HL-60 (cell line): ENCODE measurements at places on chromosomes 1 and 21.
A peak's percentile ranks its signal among the peaks of the same experiment; 100 is the strongest.

DNA sequence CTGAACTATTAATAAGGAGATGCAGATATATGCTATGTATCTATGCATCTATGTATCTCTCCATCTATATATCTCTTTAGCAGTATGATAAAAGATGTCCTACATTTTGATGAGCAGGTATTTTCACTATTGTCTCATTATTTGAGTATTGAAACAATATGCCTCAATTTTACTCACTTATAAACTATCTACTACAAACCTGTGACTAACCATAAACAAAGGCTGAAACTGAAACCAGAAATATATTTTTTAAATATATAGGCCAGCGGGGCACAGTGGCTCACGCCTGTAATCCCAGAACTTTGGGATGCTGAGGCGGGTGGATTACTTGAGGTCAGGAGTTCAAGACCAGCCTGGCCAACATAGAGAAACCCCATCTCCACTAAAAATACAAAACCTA, 22.0 kb downstream of the EIF4G3 start:
- DNase-seq: no peak

DNA sequence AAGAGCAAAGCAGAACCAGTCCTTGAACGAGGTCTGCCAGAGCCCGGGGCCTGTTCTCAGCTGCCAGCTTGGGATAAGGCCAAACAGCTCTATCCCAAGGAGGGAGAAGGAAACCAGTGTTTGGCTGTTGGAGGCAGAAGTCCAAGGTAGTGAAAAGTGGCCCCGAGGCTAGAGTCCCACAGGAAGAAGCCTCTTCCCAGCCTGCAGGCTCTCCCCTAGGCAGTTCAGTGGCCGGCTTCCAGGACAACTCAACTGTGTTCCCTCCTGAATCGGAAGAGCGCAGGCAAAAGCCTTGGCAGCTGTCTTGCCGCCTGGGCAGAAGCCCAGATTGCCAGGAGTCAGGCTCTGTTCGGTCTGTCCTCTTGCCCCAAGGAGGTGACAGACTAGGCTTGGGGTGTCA, 19.3 kb downstream of the QSOX1 start:
- no peak for DNase-seq

DNA sequence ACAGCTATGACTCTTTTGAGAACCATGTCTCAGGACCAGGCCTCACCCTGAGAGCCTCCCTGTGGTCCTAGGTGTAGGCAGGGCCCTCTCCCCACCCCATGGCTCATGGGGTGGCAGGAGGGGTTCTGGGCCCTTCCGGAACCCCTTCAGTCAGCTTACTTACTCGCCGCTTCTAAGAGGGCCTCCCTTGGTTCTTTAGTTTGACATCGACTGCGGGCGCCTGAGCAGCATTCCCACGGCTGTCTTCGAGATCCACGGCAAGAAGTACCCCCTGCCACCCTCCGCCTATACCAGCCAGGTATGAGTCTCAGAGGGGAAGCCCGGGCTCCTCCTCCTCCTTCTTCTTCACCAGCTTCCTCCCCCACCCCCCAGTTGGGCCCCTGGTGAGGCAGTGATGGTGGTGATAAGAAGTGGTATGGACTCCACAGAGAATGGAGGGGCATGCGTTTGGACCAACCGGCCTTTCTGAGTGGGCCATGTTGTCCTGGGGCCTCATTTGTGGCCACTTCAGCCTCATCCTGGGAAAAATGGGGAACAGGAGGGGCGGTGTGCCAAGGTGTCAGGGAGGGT, 28.9 kb downstream of the KCNA10 start:
- no peak for DNase-seq

- DNase-seq: no peak
Measured at GRCh38 chr1:74463333-74463988, 49.0 kb downstream of the LRRC53 start.

DNA sequence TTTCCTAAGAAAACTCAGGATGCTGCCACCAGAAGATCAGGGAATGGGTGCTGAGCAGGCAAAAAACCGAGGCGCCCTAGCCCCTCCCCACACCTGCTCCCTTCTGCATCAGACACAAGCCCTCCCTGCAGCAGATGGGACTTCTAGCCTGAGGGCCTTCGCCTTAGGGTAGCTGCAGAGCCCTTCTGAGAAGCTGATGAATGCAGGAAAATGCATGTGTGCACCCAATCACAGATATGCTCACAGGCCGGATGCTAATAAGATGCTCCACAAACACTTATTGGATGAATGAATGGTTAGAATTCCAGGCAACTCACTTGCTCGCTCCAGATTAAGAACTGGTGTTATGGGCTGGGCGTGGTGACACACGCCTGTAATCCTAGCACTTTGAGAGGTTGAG, 6.8 kb upstream of the C1orf210 start:
- no peak for DNase-seq

- no peak for DNase-seq
Measured at GRCh38 chr1:194568610-194569009, 1382.2 kb upstream of the B3GALT2 start.

DNA sequence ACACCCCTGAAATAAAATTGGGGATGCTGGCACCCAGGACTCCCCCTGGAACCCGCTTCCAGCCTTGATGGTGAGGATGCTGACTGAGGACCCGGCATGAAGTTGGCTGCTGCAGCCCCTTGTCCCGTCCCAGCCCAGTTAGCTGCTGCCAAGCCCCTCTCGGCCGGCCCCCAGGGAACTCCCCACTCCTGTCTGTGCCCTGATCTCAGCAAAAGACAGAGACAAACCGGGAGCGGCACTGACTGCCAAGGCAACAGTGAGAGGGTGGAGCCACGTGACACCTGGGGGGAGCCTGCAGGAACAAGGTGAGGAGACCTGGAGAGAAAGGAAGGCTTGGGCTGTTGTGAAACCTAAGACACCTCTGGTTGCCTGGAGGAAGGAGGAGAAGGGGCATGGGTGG, 24.7 kb downstream of the CASZ1 start:
- DNase-seq: no peak

DNA sequence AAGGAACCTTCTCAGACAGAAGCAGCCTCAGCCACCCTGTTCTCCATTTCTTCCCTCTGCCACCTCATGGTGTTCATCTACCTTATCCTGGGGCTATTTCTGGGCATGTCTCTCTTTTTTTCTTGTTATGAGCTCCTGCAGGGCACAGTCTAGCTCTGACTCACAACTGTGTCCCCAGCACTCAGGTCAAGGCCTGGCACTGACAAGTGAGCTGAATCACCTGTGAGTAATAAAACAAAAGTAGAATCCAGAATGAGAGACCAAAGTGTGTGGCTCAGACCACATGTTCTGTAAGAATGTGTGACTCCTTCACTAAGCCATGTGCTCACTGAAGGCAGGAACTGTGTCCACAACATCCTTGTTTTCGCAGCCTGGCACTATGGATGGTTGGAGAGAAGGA, 23.2 kb downstream of the C1orf94 start:
- no peak for DNase-seq

DNA sequence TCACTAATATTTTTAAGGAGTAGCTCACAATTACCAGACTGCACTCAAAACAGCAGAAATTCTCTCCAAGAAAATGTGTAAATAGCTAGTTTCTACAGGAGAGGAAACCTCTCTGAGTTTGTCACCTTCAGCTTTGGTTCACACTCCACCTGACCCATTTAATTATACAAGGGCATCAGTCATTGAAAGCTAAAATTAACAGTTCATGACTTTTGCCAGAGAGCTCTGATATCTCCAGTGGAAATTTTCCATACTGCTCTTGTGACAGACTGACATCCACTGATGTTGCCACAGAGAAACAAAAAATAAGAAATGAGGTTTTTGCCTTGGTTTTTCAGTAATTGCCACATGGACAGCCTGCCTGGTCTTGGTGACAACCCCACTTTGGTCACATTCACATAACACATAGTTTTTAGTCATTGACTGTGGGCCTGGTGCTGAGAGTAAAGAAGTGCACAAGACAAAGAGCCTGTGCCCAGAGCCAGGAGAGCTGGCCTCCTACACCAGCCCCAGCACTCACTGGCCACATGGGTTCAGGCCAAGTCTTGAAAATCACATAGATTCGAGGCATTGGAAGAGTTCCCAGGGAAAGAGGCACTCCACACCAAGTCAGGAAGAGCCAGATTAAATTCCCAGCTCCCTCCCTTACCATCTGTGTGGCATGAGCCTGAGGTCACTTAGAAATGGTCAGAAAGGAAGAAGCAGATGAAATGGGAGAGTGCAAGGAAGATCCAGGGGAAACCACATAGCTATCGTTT, 13.8 kb upstream of the SIM2 start:
- no peak for DNase-seq

DNA sequence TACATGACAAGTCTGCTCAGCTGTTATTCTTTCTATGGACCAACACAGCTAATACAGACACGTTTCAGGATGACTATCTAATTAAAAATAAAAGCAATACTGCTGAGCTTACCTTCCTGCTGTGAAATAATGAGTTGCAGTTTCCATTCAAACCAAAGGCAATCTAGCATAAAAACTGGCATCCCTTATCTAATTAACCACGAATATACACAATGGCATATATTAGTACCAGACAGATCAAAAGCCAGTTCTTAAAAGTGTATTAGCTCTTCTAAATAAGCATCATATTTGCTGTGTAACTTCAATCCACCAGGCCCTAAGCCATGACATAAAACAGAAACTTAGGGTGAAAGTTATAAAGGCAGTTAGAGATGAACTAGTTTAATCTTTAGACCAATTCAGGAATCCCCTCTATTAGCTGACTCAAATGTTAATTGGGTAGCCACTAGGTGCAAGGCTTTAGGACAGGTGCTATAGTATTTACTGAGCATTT, 20.6 kb downstream of the TESK2 start:
- no peak for DNase-seq

GRCh38 chr1:169109561-169110134, 3.2 kb downstream of the ATP1B1 start:
- DNase-seq: peak; percentile 34

DNA sequence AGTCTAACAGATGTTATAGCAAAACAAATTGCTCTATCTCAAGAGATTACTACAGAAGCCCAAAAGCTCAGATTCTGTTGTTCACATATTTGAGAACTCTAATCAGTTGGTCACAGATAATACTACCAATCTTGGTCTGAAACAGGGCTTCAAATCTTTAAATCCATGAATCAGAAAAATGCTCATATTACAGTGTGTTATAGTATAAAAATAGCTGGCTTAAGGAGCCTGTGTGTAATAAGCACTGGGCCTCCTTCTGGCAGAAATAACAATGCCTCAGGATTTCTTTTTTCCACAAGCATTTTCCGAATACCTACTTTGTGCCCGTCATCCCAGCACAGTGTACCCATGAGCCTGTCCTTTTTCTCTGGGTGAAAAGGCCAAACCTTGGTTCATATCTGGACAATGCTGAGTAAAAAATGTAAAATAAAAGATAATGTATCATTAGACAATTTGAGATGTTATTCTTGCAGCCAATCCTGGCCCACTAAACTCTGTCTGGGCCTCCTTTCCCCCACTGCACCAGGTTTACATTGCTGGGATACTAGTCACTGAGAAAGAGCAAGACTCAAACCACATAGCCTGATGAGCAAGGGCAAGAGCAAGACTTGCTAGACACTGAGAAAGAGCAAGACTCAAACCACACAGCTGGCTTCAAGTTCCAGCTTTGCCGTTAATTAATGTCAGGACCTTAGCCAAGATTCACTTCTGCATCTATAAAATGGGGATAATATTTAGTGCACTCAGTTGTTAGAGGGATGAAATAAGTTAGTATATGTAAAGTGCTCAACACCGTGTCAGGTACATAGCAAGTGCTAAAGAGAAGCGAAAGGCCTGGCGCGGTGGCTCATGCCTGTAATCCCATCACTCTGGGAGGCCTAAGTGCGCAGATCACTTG, 17.0 kb upstream of the ADAR start:
- DNase-seq: no peak

GRCh38 chr1:114075546-114076242, 78.0 kb downstream of the SYT6 start:
- no peak for DNase-seq

DNA sequence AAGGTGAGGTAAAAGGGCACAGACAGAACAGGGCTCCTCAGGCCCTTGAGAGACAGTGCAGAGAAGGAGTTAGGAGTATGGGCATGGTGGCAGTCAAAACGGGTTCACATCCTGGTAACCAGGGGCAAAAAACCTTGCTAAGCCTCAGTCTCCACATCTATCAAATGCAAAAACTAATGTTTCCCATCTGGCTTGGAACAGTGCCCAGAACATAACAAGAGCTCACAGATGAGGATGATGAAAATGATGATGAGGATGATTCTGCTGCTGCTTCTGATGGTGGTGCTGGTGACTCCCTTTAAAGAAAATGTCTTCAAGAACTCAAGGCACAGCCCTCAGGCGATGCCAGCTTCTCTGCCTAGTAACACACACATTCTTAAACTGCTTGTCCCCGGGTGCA, 24.1 kb downstream of the HHIPL2 start:
- no peak for DNase-seq

DNA sequence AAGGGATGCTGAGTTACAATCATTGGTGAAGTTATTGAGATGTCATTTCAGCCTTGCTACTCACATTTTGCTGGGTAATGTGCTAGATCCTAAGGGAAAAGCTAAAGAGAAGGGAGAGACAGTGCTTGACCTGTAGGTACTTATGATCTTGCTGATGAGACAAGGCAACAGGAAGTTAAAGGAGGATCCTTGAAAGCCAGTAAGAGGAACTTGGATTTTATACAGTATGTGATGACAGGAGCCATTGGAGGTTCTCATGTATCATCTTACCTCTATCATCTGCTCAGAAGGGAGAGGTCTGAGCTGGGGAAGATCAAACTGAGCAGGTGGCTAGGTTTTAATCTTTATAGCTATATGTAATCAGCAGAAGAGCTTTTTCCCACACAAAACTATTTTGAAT, 6.3 kb downstream of the APOBEC4 start:
- no peak for DNase-seq

GRCh38 chr1:69320757-69321211, 246.9 kb upstream of the LRRC7 start:
- DNase-seq: no peak

DNA sequence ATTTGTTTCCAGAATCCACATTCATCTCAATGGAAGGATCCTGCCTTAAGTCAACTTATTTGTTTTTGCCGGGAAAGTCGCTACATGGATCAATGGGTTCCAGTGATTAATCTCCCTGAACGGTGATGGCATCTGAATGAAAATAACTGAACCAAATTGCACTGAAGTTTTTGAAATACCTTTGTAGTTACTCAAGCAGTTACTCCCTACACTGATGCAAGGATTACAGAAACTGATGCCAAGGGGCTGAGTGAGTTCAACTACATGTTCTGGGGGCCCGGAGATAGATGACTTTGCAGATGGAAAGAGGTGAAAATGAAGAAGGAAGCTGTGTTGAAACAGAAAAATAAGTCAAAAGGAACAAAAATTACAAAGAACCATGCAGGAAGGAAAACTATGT, 2.6 kb downstream of the GADD45A start:
- DNase-seq: peak; percentile 87

GRCh38 chr1:200654660-200655059, 15.0 kb downstream of the DDX59 start:
- no peak for DNase-seq

DNA sequence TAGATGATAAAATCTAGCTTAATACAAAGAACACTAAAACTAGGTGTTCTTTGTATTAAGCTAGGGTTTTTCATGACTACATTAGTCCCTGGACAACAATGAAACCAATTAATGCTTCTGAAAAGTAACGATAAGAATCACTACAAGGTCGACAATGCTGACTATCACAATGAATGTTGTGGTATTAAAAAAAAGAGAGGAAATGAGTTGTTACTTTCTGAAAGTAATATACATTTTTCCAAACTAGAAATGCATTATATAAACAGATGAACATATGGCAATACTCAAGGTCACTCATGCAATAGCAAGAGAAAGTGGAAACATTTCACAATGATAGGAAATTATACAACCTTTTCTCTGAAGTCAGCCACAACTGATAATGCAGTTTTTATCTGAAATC, 19.0 kb downstream of the DPH5 start:
- DNase-seq: no peak
